ENCODE measurements at places on chromosomes 7 and 10.

- H3K36me3 ChIP-seq: no peaks in the 10 kb centered on the region
- no peak overlapping the region for H3K27ac ChIP-seq
- H3K4me3 ChIP-seq: no peak overlapping the region
- no peaks in the 10 kb centered on the region for H3K4me1 ChIP-seq
Observed at GRCh38 chr10:35392482-35393228, 56.3 kb downstream of the CCNY start.

DNA sequence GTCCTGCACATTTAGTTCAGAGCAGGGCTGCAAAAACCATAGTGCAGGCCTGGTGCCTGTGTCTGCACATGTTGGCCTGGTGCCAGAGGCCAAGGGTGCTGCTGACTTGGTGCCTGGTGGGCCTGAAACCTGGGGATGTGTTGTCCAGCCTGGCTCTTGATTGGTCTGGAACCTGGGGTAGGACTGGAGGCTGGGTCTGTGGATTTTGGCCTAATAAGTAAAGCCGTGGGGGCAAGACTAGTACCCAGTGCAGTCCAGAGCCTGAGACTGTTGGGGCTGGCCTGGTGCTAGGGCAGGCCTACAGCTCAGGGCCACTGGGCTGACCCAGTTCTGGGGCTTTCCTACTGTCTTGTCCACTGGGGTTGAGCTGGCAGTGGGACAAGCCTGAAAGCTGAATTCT is 817.9 kb downstream of the DNAJB9 start:
- no peak overlapping the region for H3K27ac ChIP-seq
- H3K4me3 ChIP-seq: no peak overlapping the region
- H3K4me1 ChIP-seq: no peaks in the 10 kb centered on the region
- no peaks in the 10 kb centered on the region for H3K27me3 ChIP-seq

DNA sequence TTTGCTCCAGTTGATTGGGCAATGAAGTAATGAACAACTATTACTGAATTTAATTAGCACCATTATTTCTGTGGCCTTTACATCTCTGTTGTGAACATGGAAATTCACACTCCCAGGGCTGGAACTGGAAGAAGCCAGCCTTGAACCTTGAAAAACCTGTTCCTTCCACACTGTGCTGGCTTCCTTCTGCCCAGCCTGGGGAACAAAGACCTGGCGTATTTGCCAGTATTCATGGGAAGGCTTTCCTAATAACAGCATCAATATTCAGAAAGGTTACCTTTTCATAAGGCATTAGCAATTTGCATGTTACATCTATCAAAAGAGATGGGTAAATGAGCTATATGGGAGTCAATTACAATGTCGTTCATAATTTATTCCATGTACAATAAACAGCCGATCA is 1.3 kb downstream of the C10orf90 start:
- no peaks in the 10 kb centered on the region for H3K36me3 ChIP-seq
- no peak for DNase-seq

DNA sequence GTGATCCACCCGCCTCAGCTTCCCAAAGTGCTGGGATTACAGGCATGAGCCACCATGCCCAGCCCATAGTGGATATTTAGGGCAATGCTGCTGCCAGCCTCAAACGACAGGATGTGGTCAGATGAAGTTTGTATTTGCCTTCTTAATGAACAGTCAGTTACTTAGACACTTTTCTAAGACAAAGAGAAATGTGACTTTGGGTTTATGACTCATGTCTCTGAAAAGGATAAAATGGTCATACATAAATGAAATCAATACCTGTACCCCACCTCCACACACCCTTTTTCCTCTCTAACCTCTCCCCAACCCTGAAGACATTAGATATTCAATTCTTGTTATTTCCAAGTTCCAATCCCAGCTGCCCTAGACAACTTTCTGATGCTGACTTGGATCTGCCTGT is 109.3 kb upstream of the INSIG1 start:
- no peaks in the 10 kb centered on the region for H3K27me3 ChIP-seq
- peaks cover 9% of the 10 kb centered on the region for H3K4me1 ChIP-seq
- DNase-seq: no peak
- H3K36me3 ChIP-seq: no peaks in the 10 kb centered on the region

- no peak overlapping the region for H3K27ac ChIP-seq
- DNase-seq: no peak
- no peak overlapping the region for H3K4me3 ChIP-seq
- H3K27me3 ChIP-seq: no peaks in the 10 kb centered on the region
- H3K36me3 ChIP-seq: no peaks in the 10 kb centered on the region
- peaks cover 5% of the 10 kb centered on the region for H3K4me1 ChIP-seq
Observed at GRCh38 chr7:117774943-117775342, 98.3 kb downstream of the CTTNBP2 start.

GRCh38 chr7:155951554-155952158 is 139.4 kb upstream of the SHH start:
- no peaks in the 10 kb centered on the region for H3K4me1 ChIP-seq
- H3K36me3 ChIP-seq: no peaks in the 10 kb centered on the region
- no peaks in the 10 kb centered on the region for H3K27me3 ChIP-seq

DNA sequence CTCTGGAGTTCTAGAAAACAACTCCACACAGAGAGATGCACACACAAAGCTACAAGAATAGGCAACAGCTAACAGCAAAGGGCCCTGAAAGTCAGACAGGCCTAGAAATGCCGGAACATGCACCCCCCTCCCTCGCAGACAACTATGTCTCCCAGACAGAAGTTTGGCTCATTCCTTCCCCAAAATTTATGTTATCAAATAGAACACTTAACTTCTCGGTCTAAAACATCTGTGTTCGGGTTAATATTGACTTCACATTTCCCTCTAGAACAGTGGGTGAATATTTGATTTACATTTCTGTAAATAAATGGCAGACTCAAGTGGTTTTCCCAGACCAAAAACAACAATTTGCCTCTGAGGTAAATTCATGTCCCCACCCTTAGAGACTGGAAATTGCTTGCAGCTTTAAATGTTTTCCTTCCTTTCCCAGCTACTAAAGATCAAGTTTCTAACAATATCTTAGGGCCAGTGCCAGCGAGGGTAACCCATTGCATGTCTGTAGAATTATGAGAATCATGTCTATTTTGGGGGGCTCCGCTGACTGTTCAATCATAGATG is 92.5 kb upstream of the INHBA start:
- no peaks in the 10 kb centered on the region for H3K27me3 ChIP-seq

DNA sequence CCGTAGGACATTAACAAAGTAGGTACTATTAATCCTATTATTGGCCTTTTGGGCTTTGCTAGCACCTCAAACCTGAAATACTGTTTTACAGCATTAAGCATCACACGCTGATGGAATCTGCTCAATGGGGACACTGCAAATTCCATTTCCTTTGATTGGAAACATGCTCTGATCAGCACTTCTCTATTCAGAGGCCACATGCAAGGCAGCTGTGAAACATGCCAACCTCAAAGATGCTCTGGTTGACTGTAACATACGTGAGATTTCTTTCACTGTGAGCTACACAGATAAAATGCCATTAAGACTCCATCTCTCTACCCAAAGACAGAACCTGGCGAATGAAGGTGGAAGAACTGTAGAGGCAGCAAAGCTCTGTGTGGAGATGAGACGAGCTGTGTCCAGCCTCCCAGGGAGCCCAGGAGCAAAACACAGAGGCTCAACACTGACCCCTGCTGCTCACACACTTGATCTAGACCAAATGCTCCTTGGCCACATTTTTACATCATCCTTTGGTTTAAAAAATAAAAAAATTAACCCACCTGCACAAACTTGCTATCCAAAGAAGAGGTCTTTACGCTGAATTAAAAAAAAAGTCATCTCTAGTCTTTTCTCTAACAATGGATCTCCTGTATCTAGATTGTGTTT is 8.0 kb downstream of the RSU1 start:
- no peaks in the 10 kb centered on the region for H3K36me3 ChIP-seq
- no peaks in the 10 kb centered on the region for H3K27me3 ChIP-seq
- no peak overlapping the region for H3K4me3 ChIP-seq
- no peaks in the 10 kb centered on the region for H3K4me1 ChIP-seq
